Cardiac fibroblast (primary cell): ENCODE measurements at places on chromosomes 7 and 10.

- peak; percentile 11 for DNase-seq
Measured at GRCh38 chr7:141074162-141074991, 513 bp downstream of the TMEM178B start.

DNA sequence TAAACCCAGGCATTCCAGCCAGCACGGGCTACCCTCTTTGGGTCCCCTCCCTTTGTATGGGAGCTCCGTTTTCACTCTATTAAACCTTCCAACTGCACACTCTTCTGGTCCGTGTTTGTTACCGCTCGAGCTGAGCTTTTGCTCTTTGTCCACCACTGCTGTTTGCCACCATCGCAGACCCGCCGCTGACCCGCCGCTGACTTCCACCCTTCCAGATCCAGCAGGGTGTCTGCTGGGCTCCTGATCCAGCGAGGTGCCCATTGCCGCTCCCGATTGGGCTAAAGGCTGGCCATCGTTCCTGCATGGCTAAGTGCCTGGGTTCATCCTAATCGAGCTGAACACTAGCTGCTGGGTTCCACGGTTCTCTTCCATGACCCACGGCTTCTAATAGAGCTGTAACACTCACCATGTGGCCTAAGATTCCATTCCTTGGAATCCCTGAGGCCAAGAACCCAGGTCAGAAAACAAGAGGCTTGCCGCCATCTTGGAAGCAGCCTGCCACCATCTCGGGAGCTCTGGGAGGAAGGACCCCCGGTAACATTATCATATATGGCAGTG lies 14.5 kb downstream of the ZNF277 start:
- no peak for DNase-seq

DNA sequence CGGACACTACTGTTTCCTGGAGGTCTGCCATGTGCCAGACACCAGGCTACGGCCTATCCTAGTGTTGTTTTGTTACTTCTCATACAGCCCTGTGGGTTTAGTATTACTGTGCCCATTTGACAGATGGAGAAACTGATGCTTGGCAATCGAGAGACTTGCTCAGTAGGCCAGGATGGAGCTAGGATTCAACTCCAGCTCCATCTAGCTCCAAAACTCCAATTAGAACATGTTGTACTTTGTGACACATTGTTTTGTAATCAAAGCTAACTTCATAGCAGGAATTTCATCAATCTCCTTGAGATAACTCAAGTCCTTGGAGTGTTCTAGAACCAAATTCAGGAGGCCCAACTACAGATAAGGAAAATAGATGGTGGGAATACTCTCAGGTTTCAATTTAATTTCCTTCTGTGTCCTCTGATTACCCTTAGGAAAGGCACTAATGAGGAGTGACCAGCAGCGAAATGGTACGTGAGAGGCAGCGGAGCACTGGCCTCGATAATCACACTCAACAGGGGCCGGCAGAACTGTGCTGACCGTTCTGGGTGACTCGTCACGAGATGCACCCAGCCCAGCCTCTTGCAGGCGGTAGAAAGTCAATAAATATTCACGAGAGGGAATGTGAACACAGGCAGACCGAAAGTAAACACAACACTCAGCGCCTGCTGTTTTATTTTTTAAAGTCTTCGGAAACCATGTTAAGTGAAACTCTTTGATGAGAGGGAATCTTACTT lies 269.6 kb upstream of the NEBL start:
- DNase-seq: no peak

GRCh38 chr10:43218951-43219837 lies 47.7 kb downstream of the RASGEF1A start:
- no peak for DNase-seq

GRCh38 chr7:104979167-104979841 lies 34.7 kb upstream of the KMT2E start:
- DNase-seq: peak; percentile 92

GRCh38 chr7:43803865-43804264 lies 45.4 kb downstream of the BLVRA start:
- no peak for DNase-seq

DNA sequence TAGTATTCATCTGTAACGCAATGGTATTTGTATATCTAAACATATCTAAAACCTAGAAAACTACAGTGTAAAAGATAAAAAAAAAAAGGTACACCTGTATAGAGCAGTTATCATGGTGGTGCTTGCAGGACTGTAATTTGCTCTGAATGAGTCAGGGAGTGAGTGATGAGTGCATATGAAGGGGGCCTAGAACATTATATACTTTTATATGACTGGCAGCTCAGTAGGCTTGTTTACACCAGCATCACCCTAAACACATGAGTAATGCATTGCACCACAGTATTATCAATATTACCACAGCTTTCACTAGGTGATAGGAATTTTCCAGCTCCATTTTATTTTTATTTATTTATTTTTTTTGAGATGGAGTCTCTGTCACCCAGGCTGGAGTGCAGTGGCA lies 40.8 kb downstream of the TRIM24 start:
- DNase-seq: no peak
